T-helper 9 cell (primary cell): ENCODE measurements at places on chromosomes 4 and X.
A peak's percentile ranks its signal among the peaks of the same experiment; 100 is the strongest.

GRCh38 chrX:1815456-1816175 lies 200.8 kb downstream of the ASMT start:
- no peak for DNase-seq

DNA sequence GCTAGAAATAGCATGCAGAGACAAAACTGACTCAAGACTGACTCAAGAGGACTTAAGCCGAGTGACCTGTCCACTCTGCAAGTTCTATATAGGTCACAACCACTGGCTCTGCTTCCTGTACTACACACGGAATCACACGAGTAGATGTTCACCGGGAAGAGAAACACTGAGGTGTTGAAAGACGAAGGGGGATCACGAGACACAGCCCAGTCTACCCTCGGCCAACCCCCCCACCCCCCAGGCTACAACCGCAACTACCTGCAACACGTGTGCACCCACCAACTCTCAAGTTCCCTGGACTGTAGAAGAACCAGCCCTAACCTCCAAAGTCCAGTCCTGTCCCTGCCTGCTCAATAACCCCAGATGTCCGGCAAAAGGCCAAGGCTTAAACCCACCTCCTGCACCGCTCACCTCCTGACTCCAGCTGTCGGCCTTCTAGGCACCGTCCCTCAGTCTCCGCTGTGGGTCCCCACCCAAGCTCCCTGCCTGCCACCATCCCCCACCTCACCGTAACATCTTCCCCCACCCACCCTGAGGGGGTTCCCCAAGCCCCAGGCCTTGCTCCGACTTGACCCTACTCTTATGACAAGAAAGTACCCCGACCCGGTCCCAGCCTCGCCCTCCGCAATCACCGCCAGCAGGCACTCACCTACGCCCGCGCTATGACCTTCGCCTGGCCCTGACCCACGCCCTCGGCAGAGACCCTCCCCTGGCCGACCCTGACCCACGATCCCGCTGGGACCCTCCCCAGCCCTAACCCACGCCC lies 739 bp downstream of the GAK start:
- peak; percentile 15 for DNase-seq

DNA sequence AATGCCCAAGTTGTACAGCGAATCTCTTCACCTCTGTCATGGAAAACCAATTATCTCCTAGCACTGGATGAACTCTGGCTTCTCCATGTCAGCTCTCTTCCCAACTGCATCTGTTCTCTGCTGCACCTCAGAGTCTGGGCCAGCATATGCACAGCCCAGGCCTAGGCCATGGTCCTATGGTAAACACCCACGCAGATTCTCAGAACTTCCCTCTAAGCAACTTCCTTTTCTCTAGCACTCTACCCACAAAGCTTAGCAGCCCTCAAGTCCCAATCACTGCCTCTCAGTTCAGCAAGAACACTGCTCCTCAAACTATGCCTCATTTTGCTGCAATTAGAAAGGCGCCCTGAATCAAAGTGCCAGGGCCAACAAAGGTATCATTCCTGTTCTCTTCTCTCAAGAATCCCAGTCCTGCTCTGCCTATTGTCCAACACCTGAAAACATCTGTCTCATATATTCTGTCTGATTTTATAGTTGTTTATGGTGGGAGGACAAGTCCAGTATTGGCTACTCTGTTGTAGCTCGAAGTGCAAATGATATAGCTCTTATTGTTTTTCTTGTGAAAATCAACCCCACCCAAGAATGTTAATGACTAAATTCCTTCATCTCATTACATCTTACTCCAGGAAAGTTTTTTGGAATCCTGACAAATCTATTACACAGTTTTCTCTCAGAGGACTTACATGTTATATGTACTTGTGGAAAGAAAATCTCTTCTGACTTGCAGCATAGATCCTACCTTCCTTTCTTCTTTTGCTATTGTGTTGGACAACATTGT lies 85.4 kb downstream of the DCHS2 start:
- DNase-seq = no peak

DNA sequence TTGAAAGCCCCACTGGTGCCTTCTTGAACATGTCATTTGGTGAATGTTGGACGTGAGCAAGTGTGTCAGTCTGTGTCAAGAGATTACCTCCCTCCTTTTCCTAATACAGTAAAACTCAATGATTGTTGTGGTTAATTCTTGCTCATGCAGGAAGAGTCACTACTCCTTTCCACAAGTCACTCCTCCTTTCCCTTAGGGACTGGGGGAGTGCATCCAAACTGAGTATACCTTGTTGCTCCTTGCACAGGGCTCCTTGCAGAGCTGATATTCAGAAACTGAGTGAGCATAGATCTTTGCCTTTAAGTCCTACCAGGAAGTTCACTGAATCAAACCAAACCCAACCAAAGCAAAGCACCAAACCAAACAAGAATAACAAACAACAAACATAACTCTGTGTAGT lies 63.9 kb downstream of the GPR50 start:
- DNase-seq = no peak

DNA sequence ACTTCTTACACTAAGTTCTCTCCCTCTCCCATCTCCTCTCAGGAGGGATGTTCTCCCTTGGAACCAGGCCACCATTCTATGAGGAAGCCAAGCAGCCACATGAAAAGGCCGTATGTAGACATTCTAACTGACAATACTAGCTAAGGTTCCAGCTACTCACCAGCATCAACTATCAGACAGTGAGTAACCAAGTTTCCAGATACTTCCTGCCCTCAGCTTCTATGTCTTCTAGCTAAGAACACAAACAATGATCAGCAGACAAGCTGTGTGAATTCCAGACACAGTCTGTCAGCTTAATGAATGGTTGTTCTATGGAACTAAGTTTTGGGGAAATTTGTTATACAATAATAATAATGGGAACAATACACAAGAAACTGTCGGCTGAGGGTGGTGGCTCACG lies 50.8 kb downstream of the SMIM14 start:
- DNase-seq = no peak

DNA sequence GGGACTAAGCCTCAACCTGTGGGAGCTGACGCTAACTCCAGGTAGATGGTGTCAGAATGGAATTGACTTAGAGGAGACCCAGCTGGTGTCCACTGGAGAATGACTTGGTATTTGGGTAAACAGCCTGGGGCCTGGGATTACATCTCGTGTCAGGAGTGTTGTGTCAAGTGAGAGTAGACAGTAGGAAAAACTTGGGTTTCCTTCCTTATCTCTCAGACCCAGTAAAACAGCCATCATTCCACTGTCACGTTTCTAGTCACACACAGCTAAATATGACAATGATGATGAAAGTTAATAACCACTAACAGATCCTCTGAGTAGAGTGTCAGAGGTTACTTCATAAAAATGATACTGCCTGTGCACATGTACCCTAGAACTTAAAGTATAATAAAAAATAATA lies 13.8 kb downstream of the ZNF674 start:
- DNase-seq = no peak

DNA sequence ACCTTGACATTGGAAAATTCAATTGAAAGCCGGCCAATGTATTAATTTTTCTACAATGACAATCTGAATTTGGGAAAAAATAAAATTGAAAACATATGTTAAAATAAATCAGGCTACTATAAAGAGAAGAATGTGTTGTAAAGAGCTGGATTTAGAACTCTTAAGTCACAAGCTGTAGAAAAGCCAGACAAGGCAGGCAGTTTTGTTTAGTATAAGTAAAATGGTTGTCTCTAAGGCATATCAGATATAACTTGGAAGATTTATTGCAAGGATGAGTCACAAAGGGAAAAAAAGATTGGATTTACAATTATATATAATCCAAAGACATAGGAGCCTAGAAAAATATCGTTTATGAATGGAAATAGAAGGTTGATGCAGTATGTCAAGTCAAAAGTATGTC lies 549.1 kb upstream of the EPHA5 start:
- DNase-seq = no peak

- DNase-seq = no peak
Measured at GRCh38 chrX:97132664-97133415, 249.1 kb downstream of the RPA4 start.

DNA sequence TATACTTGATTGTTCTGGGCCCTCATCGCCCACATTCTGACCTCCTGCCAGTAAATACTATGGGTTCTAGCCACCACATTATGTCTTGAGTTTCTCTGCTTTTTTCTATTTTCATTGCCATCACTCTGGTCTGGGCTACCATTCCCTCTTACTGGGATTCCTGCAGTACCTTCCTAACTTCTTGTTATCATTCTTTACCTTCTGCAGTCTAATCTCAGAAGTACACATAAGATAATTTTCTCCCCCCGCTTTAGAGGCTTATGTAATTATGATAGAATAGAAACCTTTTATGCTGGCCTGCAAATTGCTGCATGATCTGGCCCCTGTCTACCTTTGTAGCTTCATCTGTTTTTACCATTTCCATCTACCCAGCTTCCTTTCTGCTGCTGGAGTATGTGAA lies 19.2 kb downstream of the STIM2 start:
- DNase-seq = no peak

DNA sequence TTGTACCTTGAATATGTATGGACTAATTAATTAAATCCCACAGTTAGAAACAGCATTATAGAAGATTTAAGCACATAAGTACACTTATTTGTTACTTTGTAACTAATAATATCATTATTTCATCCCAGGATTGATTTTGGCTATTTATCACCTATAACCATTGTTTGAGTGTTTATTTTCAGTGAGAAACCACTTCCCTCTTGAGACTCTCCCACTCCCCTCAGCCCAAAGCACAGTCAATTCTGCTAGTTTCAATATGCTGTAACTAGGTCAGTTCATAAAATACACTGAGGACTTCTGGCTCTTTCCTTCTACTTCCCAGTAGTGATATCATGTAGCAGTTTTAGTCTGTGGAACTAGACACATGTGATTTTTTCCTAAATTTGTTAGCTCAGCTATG lies 16.3 kb downstream of the OFD1 start:
- DNase-seq = no peak

GRCh38 chrX:117487421-117487820 lies 629.2 kb downstream of the KLHL13 start:
- DNase-seq = no peak

- DNase-seq = no peak
Measured at GRCh38 chr4:121688261-121688660, 8.5 kb downstream of the ANXA5 start.

DNA sequence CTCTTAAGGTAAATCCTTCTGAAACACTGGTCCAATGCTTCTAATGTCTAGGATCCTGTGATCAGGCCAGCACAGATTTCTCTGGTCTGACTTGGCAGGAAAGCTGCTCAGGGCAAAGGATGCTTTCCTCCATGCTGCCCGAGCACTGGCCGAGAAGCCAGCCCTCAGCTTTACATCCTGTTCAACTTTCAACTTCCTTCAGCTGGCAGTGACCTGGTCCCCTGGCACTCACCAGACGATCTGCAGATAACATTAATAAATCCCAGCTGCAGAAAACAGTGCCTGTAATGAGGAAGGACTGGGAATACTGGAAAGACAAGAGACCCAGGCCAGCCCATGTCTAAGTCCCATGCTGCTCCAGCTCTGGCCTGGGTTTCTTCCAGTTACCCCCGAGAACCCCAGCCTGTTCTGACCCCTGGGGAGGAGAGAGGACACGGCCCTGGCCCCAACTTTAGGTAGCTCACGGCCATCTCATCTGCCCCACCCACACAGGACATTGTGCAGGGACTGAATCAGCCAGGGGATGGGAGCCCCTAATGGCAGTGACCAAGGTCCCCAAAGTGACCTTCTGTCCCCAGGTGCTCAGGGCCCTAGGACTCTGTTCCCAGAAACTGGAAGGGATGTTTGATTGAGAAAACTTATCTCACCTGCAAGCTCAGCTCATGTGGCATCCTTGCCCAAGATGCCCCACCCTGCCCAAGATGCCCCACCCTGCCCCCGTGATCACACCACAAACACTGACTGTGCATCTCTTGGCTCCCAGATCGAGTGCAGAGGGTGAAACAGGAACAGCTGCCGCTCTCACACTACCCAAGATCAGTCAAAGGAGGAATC lies 28.0 kb downstream of the JAKMIP1 start:
- DNase-seq = no peak

GRCh38 chrX:31376408-31377022 lies 304.7 kb upstream of the FTHL17 start:
- no peak for DNase-seq

DNA sequence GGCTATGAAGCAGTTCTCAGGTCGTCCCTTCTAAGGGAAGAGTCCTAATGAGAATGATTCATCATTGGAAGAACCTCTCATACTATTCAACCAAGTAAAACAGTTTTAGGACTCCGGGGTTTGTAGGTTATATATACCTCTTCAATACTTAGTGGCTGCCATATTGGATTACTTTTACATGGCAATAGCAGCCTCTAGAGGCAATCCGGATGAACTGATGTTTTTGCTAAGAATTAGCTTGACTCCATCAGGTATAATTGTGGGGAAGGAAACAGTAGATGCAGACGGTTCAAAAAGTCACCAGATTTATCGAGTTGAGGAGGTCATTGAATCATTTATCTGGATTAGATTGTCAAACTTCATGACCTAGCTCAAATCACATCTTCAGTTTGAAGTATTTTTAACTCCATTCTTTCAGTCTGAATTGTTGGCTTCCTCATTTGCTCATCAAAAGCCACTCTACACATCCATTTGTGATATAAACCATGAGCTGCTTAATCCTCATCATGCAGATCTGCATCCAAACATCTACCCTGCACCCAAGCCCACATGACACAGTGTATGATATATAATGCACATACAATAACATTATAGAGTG lies 28.4 kb downstream of the GUCY1B1 start:
- DNase-seq = no peak

- no peak for DNase-seq
Measured at GRCh38 chr4:188246488-188246887, 107.2 kb downstream of the TRIML1 start.

- no peak for DNase-seq
Measured at GRCh38 chrX:10633722-10634121, 13.3 kb upstream of the MID1 start.

DNA sequence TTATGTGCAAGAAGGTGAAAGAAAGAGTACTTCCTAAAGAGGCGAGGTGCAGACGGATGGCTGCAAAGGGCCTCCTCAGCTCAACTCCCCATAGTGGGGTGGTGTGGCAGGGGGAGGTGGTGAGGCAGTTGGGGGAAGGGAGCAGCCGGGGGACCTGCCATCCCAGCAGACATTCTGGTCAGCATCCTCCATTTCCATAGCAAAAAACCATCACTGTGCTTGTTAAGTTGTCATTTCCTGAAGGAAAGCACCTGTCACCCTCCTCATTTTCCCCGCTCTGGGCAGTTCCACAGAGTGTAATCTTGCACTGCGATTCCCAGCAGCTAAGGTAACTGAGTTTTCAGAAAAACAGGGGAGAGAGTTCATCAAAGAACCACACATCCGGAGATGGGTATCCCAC lies 51.5 kb downstream of the TSPAN5 start:
- no peak for DNase-seq

GRCh38 chr4:102578819-102579218 lies 77.7 kb downstream of the NFKB1 start:
- no peak for DNase-seq

- no peak for DNase-seq
Measured at GRCh38 chr4:153757407-153757806, 2.4 kb downstream of the RNF175 start.

DNA sequence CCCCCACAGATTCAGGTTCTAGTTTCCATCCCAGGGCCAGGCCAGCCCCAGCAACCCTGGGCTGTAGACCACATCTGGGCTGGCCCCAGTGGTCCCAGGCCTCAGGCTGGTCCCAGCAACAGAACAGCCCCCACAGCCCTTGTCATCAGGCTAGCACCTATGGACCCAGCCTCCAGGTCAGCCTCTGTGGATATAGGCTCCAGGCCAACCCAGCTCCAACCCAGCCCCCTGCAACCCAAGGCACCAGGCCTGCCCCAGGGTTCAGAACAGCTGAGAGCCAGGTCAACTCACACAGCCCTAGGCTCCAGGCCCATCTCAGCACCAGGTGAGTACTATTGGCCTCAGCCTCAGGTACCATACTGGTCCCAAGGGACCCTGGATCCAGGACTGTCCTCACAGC lies 155.3 kb downstream of the PWWP3B start:
- DNase-seq = no peak
